Osteocyte (in vitro differentiated cells): ENCODE measurements at places on chromosomes 5 and 9.

- H3K4me3 ChIP-seq, result peak overlapping the region; percentile 10
- H3K27me3 ChIP-seq, result no peaks in the 10 kb centered on the region
- DNase-seq, result no peak
- peak overlapping the region; percentile 60 for H3K27ac ChIP-seq
- H3K36me3 ChIP-seq, result no peaks in the 10 kb centered on the region
These were observed 4.4 kb upstream of the MGAT1 start for GRCh38 chr5:180807046-180807445.

DNA sequence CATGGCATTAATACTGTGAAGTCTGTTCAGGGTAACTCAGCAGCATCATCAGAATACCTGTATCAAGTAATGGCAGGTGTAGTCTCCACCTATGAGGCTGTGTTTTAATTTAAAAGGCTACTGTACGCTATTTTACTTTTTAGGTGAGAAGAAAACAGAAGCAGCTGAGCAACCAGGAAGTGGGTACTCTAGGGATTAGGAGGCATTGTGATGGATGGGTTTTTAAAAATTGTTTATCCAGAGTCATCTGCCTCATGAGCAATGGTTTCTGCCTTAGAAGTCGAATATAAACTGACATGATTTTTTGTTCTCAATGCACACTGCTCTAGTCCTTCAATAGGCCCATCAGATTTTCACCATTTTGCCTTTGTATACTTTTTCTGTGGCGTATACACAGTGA is 42.6 kb downstream of the PSIP1 start:
- H3K4me1 ChIP-seq, result peaks cover 13% of the 10 kb centered on the region
- no peak overlapping the region for H3K27ac ChIP-seq
- no peak overlapping the region for H3K4me3 ChIP-seq
- DNase-seq, result no peak
- H3K27me3 ChIP-seq, result no peaks in the 10 kb centered on the region

DNA sequence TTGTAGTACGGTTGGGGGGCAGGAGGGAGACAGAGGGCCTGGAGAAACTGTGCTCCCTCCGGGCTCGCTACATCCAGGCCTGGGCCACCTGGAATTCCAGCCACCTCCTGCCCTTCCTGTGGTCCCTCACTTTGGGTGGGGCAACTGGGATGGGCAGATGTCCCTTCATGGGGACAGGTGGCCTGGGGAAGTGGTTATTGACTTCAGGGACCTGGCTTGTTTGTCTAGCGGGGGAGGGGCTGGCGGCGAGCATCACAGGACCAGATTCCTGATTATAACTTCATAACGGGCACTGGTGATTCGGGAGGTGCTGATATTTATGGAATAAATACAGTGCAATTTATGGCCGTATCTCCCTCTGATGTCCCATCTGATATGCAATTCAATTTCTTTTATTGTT is 20.1 kb upstream of the LAMC3 start:
- H3K27ac ChIP-seq, result no peak overlapping the region
- no peak for DNase-seq
- H3K4me1 ChIP-seq, result peaks cover 18% of the 10 kb centered on the region

DNA sequence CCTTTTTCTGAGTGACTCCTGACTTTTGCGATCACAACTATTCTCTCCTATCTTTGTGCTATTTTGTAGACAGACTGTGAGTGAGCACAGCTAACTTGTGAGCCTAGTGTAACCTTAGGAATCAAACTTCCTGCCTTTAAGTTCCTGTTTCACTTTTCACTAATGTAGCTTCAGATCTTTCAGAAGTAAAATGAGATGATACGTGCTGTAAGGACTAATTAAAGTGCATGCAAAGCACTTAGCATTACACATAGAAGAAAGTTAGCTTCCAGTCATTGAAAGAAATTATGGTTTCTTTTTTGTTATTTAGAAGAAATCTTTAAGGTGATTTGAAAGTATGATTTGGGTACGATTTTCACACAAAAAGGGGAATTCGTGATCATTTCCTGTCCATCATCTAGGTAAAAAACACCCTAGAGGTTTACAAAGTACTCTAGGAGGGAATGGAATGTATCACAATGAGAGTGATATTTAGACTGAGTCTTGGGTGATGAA is 122.7 kb downstream of the ST8SIA4 start:
- H3K4me3 ChIP-seq, result no peak overlapping the region
- H3K36me3 ChIP-seq, result no peaks in the 10 kb centered on the region
- DNase-seq, result no peak
- H3K27me3 ChIP-seq, result no peaks in the 10 kb centered on the region

DNA sequence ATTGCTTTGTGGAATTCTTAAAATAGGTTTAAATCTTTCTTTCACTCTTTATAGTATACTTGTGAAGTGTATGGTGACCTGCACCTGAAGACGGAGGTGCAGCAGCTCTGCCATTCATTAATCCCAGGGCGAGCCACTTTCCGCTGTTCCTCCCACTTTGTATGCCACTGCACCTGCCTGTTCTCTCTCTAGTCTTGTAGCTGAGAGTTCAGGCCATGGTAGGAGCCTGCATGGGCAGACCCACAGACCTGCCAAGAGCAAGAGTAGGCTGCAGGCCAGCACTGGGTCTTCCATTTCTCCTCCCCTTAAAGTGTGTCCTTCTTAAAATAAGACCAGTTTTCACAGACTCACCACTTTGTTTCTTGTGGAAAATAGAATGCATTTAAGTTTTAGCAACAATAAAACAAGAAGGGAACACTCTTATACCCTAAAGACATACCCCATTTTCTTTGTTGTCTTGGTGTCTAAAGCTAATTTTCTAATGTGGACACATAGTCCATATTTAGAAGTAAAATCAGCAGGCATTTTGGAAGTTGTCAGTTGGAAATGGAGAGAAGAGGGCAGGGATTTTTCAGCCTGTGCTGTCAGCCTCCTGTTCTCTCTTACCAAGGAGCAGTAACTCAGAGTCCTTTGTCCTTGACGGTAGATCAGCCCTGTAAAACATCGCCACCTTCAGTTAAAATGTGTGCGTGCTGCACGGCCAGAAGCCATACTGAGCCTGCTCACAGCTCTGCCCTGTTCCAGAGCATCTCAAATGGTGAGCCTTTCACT is 103.2 kb downstream of the SNCAIP start:
- H3K4me3 ChIP-seq, result no peak overlapping the region
- peaks cover 14% of the 10 kb centered on the region for H3K27me3 ChIP-seq
- H3K4me1 ChIP-seq, result peaks cover 20% of the 10 kb centered on the region
- H3K27ac ChIP-seq, result no peak overlapping the region

- no peaks in the 10 kb centered on the region for H3K27me3 ChIP-seq
- no peak for DNase-seq
- no peak overlapping the region for H3K27ac ChIP-seq
- no peaks in the 10 kb centered on the region for H3K36me3 ChIP-seq
- no peak overlapping the region for H3K4me3 ChIP-seq
- no peaks in the 10 kb centered on the region for H3K4me1 ChIP-seq
These were observed 280.7 kb downstream of the PRELID2 start for GRCh38 chr5:145554399-145554798.

DNA sequence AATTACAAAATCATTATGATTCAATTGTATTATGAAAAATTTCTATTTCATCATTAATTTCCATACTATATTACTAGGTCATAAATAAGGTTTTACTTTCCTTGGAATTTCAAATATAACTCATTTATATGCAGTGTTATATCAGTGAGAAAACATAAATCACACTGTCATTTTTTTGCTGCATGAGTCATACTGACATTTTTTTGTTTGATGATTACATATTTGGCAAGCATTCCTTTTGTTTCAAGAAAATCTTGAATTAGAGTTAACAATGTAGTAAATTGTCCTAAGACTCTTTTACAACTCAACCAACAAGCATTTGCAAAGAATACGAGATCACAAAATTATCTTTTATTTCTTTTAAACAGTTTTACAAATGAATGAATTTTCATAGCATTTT is 298.4 kb upstream of the SEMA6A start:
- H3K27ac ChIP-seq, result no peak overlapping the region
- no peaks in the 10 kb centered on the region for H3K36me3 ChIP-seq

GRCh38 chr9:1044643-1045042 is 5.5 kb upstream of the DMRT2 start:
- peaks cover 4% of the 10 kb centered on the region for H3K36me3 ChIP-seq
- H3K4me1 ChIP-seq, result peaks cover 28% of the 10 kb centered on the region
- no peak overlapping the region for H3K27ac ChIP-seq
- no peak for DNase-seq
- peaks cover 83% of the 10 kb centered on the region for H3K27me3 ChIP-seq

DNA sequence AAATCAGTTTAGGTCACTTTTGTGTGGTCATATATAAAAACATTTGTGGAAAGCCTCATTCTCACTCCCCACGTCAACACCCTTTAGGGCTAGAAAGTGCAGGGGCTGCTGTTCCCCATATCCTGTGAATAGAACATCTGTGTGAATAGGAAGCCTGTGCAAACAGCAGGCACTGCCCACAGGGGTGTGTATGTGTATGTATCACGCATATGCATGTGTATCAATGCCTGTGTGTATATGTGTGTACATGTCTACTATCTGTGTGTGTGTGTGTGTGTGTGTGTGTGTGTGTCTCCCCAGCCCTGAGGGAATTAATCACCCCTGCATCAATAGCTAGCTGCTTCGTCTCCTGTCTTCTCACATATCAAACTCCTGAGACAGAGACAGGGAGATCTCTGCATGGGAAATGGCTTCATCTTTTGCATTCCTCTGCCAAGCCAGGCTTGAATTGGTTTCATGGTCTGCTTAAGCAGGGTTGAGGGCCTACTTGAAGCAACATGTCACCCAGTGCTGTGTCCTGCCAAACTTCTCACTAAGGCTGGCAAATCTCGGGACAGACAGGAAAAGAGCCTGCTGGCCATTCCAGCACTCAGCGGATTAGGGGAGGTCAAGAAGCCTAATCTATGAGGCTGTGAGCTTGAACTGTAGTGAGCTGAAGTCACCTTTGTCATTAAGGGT is 265.8 kb downstream of the ADAMTSL1 start:
- H3K4me1 ChIP-seq, result no peaks in the 10 kb centered on the region
- H3K27ac ChIP-seq, result no peak overlapping the region
- H3K4me3 ChIP-seq, result no peak overlapping the region
- no peaks in the 10 kb centered on the region for H3K36me3 ChIP-seq

GRCh38 chr9:91157883-91158282 is 203.8 kb downstream of the AUH start:
- no peaks in the 10 kb centered on the region for H3K36me3 ChIP-seq
- H3K27ac ChIP-seq, result no peak overlapping the region
- H3K27me3 ChIP-seq, result no peaks in the 10 kb centered on the region
- DNase-seq, result peak; percentile 6
- H3K4me3 ChIP-seq, result no peak overlapping the region

DNA sequence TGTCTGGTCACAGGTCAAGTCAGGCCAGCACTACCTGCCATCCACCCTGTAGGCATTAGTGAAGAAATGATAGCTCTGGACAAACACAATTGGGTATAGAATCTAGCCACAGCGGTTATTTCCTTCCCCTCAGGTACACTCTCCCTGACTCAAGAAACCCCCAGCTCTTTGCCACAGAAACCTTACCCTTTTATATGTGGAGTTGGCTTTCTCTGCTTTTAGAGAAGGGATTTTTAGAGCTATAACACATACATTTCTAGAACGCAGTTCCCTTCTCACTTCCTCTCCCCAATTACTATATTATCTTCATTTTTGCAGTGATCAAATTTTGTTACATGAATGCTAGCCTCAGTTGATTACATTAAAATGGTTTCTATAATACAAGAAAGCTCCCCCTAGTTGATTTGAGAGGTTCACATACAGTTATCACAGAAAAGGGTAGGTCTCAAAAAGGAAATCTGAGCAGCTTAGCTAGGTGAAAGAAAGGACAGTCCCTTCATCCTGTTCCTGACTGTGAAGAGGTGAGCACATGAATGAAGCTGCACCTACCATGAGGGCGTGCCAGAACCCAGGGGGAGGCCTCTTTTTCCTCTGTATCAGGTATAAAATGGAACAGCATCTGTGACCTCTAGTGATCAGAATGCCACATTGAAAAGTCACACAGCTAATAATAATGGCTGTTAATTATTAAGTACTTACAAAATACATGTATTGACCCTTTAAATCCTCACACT is 425.6 kb downstream of the KIAA0825 start:
- no peak overlapping the region for H3K27ac ChIP-seq
- H3K36me3 ChIP-seq, result no peaks in the 10 kb centered on the region
- DNase-seq, result no peak
- no peak overlapping the region for H3K4me3 ChIP-seq

GRCh38 chr5:142057697-142058056 is 44.9 kb upstream of the GNPDA1 start:
- no peak for DNase-seq
- no peaks in the 10 kb centered on the region for H3K27me3 ChIP-seq
- peaks cover 23% of the 10 kb centered on the region for H3K4me1 ChIP-seq
- H3K36me3 ChIP-seq, result no peaks in the 10 kb centered on the region
- H3K4me3 ChIP-seq, result no peak overlapping the region
